ENCODE measurements at places on chromosomes 5 and 9.

DNA sequence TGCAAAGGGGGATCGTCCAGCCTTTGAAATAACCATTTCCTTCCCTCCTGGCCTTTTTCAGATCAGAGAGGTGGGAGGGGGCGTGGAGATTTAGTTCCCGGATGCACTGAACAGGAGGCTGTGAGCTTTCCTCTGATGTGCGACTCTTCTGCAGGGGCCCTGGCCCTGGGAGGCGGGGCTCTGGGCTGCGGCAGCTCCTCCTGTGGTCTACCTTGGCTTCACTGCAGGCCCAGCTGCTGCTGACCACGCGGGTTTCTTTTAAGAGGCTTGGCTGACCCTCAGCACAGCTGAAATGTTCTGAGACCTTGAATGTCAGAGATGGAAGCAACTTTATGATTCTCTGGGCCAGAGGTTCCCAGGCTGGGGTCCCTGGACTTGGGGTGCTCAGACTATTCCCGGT lies 27.0 kb upstream of the COL15A1 start:
- no peak for ATAC-seq

DNA sequence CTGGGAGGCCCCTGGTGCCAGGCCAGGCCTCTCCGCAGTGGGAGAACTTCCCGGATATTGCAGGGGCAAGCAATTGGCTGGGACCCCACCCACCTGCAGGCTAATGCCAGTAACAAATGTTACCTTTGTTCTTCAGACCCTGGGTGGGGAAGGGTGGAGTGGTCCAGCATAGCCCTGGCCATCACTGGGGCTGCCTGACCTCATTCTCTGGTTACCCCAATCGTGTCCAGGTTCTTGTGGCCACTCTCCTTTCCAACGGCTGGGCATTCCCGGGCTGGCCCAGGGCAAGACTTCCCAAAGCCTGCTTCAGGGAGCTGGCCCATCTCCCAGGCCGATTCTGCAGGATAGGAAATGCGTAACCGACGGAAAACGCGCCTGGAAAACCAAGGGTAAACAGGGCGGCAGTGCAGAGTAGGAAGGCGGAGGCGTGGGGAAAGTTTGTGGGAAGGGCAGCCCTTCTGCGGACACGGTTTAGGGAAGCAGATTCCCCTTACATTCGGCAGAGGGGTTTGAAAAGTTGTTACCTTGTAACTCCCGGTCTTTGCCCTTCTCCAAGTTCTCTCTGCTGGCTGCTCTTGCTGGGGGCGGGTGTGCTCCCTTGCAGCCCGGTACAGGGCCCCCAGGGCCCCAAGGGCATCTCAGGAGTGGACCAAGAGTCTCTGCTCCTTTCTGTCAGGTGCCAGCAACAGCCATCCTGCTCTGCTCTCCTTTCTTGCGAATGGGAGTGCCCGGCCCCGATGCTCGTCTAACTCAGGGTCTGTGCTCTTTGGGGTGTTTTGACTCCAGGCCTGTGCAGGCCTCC lies 3.5 kb downstream of the NRARP start:
- ATAC-seq = no peak

DNA sequence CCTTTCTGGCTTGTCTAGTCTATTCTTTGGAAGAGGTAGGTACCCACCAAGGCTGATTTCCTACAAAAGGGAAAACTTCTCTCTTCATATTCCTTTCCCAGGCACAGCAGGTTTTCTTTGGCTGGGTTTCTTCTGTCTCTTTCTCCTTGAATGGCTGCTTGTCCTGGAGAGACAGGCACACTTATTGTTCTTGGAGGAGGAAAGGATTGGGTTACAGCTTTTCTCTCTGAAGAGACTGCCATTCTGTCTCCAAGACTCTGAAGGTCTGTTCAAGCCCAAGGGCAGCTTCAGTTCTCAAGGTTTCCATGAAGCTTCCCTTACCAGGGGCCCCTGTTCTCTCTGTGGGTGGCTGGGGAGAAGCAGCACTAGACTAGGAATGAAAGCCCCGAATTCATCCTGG lies 33.9 kb downstream of the ACTBL2 start:
- ATAC-seq = no peak

GRCh38 chr9:86892576-86892975 lies 54.7 kb downstream of the GAS1 start:
- ATAC-seq = no peak

GRCh38 chr5:129377504-129377903 lies 82.6 kb upstream of the ADAMTS19 start:
- no peak for ATAC-seq

DNA sequence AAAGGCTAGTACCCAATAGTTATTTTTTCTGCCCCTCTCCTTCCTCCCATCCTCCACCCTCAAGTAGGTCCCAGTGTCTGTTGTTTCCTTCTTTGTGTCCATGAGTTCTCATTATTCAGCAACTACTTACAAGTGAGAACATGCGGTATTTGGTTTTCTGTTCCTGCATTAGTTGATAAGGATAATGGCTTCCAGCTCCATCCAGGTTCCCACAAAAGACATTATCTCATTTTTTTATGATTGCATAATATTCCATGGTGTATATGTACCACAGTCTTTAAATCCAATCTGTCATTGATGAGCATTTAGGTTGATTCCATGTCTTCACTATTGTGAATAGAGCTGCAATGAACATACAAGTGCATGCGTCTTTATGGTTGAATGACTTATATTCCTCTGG lies 128.3 kb upstream of the ANKRD55 start:
- no peak for ATAC-seq

- no peak for ATAC-seq
These were observed 176.1 kb upstream of the CDH12 start for GRCh38 chr5:23029290-23029689.

- no peak for ATAC-seq
These were observed 89.6 kb downstream of the INSL6 start for GRCh38 chr9:5095795-5096194.

DNA sequence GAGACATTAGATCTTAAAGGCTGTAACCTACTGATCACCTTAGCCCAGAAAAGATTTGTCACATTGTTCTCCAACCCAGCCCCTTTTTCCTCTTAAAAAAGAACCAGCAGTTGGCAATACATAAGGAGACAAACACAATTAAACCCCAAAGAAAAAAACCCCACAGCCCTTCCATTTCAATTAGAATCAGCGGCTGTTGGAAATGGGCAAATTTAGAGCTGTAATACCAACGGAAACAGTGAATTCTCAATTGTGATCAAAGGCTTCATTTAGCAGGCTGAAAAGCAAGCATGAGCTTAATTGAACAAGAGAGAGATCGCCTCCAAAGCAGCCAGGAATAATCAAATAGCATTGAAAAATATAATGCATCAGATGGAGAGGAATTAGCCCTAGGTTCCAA lies 153.6 kb downstream of the FAM114A2 start:
- no peak for ATAC-seq

DNA sequence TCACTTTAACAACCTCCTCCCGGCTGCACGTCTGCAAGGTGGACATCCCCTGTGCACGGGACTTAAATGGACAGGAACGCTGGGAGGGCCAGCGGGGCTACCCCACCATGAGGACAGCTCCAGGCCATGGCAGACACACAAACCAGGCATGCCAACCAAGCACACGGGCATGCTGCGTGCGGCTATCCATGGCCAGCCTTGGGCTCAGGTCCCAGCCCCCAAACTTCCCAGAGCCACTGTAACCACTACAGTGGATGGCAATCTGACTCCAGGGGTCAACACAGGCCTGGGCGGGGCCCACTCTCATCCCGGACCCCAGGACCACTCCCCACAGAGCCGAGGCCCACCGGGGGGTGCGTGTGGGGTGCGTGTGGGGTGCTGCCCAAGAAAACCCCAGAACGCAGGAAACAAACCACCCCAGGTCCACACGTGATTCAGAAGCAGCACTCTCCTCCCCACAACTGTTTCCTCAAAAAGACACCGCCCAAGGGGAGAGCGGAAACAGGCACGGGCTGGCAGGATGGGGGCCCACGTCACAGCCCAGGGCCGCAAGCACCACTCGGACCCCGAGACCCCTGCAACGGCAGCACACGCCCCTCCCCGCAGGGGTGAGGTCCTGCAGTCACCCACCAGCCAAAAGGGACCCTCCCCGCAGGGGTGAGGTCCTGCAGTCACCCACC lies 7.4 kb downstream of the SLC12A7 start:
- peak; percentile 59 for ATAC-seq

DNA sequence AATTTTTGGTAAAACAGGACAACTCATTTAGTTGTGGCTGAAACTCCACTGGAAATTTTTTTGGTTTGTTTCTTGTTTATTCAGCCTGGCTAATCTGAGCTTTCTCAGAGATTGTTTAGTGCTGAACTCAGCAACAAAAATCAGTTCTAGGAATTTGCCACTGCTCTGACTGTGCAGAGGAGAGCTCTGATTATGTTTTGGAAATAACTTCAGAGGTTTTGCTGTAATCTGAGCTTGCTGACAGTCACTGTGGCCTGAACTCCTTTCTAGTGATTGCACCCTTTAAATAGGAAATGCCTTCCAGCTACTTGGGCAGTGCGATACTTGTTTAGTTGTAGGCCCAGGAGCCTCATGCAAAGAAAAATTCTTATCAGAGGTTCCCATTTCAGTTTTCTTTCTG lies 60.2 kb downstream of the OSTF1 start:
- peak; percentile 65 for ATAC-seq

GRCh38 chr5:58927181-58927580 lies 344.3 kb downstream of the RAB3C start:
- ATAC-seq = peak; percentile 56

DNA sequence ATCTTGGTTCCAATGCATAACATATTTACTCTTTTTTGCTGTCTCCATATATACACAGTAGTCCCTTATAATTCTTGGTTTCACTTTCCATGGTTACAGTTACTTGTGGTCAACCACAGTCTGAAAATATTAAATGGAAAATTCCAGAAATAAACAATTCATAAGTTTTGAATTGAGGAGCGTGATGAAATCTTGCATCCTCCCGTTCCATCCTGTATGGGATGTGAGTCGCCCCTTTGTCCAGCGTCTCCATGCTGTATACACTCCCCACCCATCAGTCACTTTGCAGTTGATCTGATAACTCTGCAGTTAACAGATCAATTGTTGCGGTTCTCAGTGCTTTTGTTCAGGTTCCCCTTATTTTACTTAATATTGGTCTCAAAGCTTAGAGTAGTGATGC lies 11.5 kb upstream of the FAF2 start:
- peak; percentile 64 for ATAC-seq

DNA sequence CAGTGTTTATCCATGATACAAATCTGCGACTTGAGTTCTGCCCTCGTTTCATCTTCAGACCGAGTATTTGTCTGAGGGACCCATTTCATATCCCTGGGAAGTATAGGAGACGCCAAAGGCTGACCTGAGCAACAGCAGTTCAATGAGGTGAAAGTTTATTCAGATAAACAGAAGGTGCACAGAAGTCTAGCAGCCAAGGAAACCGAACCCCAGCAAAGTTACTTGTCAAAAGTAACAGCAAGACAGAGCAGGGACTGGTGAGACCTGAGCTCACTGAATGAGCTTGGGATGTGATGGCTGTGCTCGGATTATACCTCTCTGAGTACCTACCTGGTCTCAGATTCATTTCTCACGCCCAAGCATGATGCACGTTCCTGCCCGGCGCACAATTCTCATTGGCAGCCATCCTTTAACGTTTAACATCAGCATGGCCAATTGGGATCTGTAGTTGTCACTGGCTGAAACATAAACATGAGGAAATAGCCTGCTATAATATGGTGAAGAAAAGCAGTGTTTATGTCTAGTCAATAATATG lies 599 bp downstream of the LYRM7 start:
- no peak for ATAC-seq

- no peak for ATAC-seq
These were observed 3.2 kb downstream of the COMMD10 start for GRCh38 chr5:116088062-116088461.

- ATAC-seq = no peak
These were observed 62.7 kb upstream of the ANGPTL2 start for GRCh38 chr9:127185181-127185580.

DNA sequence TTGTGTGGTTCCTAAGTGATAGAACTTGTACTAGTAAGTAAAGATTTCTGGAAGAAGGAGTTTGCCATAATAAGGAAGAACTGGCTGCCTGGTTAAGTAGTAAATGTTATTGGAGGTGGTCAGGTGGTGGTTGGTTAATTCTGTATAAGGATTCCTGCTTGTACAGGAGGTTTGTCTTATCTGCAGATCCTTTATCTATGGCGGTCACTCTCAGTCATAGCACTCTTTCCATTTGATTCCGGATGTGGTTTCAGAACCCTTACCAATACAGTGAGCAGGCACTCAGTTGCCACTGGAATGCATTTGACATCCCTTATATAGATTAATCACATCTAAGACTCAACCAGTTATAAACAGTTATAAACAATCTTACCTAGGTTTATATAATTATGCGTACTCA lies 50.3 kb downstream of the RAD50 start:
- ATAC-seq = peak; percentile 65

- ATAC-seq = no peak
These were observed 264.5 kb upstream of the PRR16 start for GRCh38 chr5:120199559-120199958.

GRCh38 chr5:171457208-171457981 lies 37.9 kb downstream of the FGF18 start:
- ATAC-seq = no peak

DNA sequence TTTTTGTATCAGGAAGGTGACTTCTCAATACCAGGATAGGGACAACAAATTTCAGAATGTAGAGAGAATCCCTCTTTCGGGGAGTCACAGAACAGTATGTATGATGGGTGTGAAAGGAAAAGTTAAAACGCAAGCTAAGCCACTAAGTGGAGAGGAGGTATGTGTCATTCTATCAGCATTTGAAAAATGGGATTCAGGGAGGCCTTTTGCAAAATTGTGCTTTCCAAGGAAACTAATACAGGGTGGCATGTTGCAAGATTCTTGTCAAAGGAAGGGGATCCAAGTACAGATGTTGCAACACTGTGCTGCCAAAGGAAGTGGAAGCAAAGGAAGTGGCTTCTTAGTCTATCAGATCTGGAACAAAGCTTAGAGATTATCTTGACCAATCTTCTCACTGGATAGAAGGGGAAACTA lies 12.6 kb upstream of the TNIP1 start:
- ATAC-seq = peak; percentile 34

- ATAC-seq = no peak
These were observed 166.9 kb downstream of the DMRT2 start for GRCh38 chr9:1217076-1217475.

DNA sequence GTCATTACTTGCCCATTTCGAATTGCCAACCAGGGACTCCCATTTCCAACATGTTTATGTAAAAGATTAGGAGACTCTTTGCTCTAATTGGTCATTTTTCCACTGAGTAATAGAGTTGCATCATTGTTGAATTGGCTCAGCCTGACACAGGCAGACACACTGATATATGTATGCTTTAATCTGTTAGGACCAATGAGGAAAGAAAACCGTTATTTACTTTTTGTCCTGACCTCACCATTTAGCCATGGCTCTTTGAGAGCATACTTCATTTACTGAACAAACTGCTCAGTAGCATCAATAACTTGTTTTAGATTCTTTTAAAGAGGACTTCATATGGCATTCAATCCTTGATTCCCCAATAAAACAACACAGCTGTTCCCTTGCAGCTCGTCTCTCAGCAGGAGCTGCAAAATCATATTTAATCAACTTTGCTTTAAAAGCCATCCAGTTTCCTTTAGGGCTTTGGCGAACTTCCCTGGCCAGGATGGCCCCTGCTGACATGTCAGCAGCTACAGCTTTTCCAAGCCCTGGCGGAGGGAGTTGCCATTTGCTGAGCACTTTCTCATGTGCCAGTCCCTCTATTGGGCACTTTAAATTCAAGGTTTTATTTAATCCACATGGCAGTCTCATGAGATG lies 251.5 kb upstream of the TNC start:
- ATAC-seq = no peak

- no peak for ATAC-seq
These were observed 5.9 kb upstream of the MELK start for GRCh38 chr9:36566813-36567221.

GRCh38 chr5:14574096-14574495 lies 7.5 kb upstream of the OTULINL start:
- no peak for ATAC-seq

GRCh38 chr9:84834426-84834825 lies 164.9 kb downstream of the NTRK2 start:
- no peak for ATAC-seq
